Heart left ventricle (tissue), 16 donors: ENCODE measurements at places on chromosomes 11 and 22. TPM values are rescaled to one million over a fixed set of nuclear protein-coding genes. Genes with fewer than 3 reads are reported as not detected.
A peak's percentile ranks its signal among the peaks of the same experiment; 100 is the strongest.

DNA sequence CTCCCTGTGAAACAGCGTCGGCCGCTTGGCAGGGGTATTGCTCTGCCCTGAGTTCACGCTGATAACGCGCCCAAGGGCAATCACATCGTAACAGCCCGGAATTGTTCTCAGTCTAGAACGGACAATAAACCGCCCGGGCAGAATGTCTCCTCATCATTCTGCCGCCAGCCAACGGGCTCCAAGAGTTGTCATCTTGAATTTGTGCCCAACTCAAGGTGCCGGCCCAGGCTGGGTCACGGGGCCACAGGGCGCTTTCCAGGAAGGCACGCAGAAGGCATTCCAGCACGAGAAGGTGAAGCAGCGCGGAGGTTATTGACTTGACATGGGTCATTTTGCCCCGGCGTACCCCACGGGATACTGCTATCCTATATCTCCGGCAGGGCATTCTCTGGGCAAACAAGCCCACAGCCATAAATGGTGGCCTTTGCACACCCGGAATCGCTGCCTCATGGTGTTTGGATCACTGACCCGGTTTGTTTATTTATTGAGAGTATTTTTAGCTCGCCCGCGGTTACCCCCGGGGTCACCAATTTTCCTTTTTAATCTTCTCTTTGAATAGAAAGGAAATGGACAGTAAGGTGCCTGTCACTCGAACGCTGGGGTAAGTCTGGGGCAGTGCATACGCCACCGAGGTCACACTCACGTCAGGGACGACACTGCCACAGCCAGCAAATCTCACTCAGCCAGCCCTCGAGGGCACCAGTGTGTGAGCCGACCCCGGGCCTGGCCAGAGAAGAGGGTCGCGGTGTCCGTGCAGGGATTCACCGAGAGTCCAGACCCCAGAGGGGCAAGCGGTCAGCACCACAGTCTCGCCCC lies 72.4 kb upstream of the FGF3 start:
- DNase-seq: peak; percentile 34

- DNase-seq: no peak
These were observed 7.1 kb downstream of the TTLL12 start for GRCh38 chr22:43179911-43180195.

GRCh38 chr11:36311926-36312595 lies 16.0 kb downstream of the PRR5L start:
- no peak for DNase-seq

GRCh38 chr11:44952500-44953260 lies 2.0 kb upstream of the TP53I11 start:
- DNase-seq: no peak

The RASGRP2 gene
- total RNA-seq: 30.4 TPM

- no peak for DNase-seq
These were observed 1.1 kb downstream of the SLC25A1 start for GRCh38 chr22:19177164-19178064.

The BAD gene
- 41.5 TPM for total RNA-seq

GRCh38 chr22:42439821-42440674 lies 7.8 kb upstream of the NFAM1 start:
- DNase-seq: no peak

DNA sequence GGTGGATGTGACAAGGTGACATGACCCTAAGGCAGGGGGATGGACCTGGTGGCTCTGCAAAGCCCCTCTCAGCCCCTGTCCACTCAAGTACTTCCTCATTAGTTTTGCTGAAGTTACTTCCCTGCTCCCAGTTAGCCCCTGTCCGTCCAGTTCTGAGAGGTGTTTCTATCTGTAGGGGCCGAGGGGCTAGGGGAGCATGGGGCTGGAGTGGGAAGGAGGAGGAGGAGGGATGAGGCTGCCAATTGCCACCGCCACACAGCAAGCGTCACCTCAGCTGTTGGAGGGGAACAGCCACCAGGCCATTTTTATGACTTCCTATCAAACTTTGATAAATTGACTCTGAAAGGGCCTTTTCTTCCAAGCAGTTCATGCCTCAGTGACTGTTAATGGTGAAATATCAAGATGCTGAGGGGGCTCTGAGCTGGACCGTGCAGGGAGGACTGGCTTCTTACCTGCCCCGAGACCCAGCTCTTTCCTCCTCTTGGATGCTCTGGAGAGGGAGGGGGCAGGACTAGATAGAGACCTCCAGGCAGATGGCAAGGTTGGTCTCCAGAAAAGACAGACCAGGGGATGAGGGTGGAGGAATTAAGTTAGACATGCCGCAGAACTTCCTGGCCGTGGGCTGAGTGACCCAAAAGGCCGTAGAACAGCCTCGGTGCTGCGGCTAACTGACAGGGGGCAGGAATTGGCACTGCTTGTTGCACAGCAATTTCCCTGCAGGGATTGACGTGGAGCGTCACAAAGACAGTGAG lies 137.0 kb downstream of the ST3GAL4 start:
- no peak for DNase-seq

DNA sequence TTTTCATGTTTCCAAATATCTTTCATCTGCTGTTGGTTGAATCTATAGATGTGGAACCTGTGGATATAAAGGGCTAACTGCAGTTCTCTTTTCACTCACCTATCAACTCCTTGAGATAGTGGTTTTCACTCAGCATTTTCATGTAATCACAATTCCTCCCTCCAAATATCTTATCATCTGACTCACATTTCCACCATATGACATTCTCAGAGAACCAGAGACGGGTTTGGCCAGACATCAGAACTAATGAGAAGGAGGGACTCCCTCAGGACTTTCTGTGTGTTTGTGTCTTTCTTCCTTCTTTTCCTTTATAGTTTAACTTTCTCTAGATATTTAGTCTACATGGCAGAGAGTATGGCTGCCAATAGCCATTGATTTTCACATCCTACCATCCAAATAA lies 134.8 kb upstream of the DDI1 start:
- DNase-seq: no peak

DNA sequence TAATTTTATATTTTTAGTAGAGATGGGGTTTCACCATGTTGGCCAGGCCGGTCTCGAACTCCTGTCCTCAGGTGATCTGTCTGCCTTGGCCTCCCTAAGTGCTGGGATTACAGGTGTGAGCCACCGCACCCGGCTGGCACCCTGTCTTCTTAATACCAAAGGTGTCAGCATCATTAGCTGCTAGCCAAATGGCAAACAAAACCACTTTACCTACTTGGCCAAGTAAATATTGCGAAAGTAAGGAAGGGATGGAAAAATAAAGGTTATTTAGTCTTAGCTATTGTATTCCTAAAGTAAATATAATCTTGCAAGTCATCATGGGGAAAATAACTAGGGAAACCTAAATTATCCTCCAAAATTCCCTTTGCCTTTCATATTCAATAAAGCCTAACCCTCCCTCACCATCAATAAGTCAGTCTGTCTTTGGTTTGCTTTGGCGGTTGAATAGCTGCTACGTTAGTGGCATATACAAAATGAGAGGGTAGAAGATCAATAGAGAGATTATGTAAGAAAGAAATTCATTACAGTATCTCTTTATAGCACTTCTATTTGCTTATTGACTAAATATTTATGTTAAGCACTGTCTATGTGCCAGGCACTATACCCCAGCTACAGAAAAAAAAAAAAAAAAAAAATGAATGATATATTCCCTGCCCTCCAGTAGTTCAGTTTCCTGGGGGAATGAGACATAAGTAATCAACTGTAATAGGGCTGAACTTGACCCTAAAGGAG lies 40.2 kb upstream of the CFAP300 start:
- DNase-seq: no peak

The GLYAT gene
- total RNA-seq: not detected

The APOL4 gene
- 6.5 TPM for total RNA-seq

The DDIAS gene
- total RNA-seq: 0.51 TPM

DNA sequence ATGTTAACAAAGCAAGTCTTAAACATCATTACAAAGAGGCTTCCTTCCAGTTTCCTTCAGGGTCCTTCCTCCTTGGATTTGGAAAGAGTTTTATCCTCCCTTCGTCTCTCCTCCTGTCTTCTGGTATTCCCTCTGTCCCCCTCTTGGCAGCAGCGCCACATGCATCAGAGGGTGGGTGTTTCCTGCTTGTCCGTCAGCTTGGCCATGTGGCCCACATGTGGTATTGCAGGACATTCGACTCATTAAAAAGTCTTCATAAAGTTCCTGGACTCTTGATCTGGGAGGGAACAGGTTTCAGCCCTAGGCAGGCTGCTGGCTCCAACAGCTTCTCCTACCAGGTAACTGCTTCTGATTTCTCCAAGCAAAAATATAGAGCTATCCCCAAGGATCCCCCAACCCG lies 189.8 kb downstream of the CSNK2A3 start:
- no peak for DNase-seq
